SK-N-SH (cell line): ENCODE measurements at places on chromosomes 3 and 15.

DNA sequence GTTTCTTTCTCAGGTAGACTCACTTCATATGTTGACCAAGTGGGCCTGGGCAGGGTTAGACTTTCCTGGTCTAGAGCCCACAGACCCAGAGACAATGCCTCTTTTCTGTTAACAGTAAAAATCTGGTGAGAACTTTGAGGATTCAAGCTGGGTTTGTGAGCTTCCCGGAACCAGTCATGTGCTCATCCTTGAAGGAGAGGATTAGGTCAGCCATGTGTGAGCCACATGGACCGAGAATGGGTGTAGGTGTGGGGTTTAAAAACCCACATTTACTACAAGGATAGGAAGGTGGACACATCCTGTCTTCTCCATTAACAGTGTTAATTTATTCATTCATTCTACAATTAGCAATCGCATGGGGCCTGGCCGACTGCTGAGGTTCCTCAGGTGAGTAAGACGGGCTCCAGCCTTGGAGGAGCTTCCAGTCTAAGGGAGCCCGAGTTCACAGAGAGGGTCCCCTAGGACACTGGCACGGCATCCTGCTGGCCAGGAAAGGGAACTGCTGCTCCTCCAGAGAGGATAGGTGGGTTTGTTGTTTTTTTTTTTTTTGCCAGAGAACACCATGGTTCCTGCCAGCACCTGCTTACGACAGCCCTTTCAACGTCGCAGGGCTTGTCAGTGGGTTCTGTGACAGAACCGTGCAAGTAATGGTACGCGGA is 69.0 kb downstream of the SQOR start:
- no peak for DNase-seq

DNA sequence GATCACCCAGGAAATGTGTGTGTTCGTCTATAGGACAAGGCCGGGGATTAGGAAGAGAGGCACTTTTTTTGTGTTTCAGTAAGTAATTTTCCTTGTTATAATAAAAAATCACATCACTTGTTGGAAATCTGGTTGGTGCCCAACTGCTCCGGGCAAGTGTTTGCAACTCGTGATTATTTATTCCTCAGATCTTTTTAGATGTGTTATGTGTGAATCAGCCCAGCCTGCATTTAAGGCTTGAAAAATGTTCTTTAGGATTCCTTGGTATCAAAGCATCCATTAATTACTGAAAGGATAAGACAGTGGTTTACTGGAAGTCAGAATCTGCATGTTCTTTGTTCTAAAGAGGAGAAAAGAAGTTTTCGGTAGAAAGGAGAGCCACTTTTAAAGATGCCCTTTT is 345.6 kb downstream of the FEZF2 start:
- no peak for DNase-seq

DNA sequence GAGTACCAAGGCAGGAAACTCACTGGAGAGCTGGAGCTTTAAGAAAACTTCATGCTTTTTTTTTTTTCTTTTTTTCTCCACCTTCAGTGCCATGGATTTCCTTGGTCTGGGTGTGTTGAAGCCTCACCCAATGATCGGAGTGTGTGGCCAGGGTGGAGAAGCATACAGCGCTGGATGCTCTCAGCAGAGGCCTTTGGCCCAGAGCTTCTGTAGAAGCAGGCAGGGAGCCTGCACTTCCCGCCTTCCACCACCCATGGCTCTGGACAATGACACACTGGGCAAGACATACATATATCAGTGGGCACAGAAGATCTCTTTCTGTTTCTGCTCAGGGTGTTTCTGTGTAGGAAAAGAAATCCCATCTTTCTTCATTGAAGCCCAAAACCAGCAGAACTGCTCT is 55.8 kb upstream of the ACAD9 start:
- no peak for DNase-seq

- DNase-seq = no peak
These were observed 42.9 kb downstream of the PML start for GRCh38 chr15:74037171-74038117.

GRCh38 chr15:25565470-25566264 is 126.8 kb upstream of the UBE3A start:
- no peak for DNase-seq

- DNase-seq = no peak
These were observed 30.5 kb upstream of the LYZL4 start for GRCh38 chr3:42440924-42441323.

- DNase-seq = no peak
These were observed at the start of gene TIGIT for GRCh38 chr3:114293838-114294535. Gene TIGIT (plus strand): TSS chr3:114294028. CDS start chr3:114294062, 34 bp downstream.

DNA sequence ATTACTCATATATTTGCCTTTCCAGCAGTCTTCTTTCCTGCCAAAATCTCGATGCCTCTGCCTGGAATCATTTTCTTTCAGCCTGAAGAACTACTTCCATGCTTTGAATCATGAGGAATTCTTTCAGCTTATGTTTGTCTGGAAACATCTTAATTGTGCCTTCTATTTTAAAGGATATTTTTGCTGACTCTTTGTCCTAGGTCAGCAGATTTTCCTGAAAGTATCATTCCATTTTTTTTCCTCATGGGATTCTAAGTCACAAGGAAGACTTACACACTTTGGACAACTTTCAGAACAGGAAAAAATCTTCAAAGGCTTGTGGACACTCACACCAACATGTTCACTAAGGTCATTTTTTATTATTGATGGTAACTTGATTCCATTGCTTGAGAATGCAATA is 10.1 kb downstream of the PRR23E start:
- no peak for DNase-seq

DNA sequence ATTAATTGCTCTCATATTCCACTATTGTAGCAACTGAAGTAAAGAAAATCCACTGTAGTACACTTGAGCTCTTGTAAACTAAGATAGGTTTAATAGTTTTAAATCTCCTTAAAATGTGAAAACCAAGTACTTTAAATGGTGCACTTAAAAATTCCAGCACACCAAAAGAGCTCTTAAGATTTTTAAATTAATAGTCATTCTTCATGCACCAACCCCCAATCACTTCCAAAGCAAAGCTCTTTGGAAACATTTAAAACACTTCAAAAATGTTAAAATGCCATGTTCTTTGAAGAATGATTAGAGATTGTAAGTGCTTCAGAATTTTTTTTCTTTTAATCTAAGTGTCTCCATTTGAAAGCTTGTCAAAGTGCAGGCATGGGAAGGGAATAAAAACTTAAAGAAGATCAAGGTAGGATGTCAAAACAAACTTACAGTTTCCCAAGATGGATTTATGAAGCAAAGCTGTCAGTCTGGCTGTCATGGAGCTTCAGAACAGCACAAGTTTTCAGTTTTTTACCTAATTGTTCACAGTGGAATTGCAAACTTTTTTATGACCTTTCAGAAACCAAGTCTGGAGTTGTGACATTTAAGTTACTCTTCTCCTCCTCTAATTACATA is 84.3 kb downstream of the ARPP21 start:
- DNase-seq = no peak

- DNase-seq = no peak
These were observed 6.6 kb downstream of the EHD4 start for GRCh38 chr15:41965441-41966413.

- peak; percentile 88 for DNase-seq
These were observed 15.4 kb upstream of the BFSP2 start for GRCh38 chr3:133384331-133385027.

- no peak for DNase-seq
These were observed 316.2 kb upstream of the THRB start for GRCh38 chr3:24810881-24811280.

GRCh38 chr3:11375333-11376088 is 103.3 kb downstream of the ATG7 start:
- no peak for DNase-seq

- no peak for DNase-seq
These were observed 104.5 kb downstream of the MESD start for GRCh38 chr15:80885016-80885579.

GRCh38 chr15:79610021-79610420 is 177.9 kb downstream of the MINAR1 start:
- no peak for DNase-seq

DNA sequence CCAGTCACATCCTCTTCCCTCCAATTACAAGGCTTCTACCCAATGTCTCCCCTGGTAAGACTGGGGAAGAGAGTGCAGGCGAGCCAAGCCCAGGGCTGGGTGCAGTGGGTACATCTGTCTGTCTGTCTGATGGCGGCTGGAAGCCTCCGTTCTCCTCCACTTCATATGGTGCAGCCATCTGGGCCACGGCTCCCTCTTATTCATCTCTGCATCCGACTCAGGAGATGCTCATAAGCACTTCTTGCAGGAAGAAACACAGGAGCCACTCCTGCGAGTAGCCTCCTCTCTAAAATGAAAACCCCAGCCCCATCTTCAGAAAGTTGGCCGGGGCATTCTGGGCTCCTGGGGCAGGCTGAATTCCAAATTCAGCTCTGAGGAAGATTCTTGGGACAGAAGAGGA is 67.5 kb upstream of the SLC6A6 start:
- no peak for DNase-seq

DNA sequence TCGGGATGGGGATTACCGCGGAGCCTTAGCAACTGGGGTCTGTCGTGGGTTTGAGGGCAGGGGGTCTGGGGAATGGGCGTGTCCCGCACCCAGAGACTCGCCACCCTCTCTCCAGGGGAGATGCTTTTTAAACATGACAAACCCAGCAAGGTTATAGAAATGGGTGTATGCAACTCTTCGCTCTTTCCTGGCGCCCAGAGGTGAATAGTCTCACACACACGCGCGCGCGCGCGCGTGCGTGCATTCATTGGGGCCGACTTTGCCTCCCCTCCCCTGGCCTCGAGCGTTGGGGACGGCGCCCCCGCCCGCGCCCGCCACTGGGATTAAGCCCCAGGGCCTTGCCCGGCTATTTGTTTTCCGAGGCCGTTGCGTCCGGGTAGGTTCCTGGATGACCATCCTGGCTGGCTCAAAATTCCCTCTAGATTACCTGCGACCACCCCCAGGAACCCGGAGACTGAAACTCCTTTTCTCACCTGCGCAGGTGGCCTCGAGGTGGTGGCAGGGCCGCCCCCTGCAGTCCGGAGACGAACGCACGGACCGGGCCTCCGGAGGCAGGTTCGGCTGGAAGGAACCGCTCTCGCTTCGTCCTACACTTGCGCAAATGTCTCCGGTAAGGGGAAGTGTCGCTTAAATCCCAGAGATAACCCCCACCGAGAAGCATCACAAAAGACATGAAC is 777 bp downstream of the GPR160 start:
- no peak for DNase-seq

DNA sequence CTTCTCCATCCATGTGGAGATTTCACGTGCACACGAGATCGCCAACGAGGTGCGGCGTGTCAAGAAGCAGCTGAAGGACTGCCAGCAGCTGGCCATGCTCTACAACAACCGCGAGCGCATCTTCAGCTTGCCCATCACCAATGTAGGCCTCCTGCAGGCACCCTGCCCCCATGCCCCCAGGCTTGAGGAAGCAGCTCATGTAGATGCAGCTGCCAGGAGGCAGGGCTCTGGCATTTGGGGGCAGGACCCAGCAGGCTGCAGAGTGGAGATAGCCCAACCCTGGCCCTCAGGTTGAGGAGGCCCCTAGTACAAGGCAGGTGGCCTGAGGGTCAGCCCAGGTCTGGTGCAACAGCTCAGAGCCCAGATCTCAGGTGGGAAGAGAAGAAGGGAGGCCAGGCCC is 36.4 kb downstream of the DNAH1 start:
- no peak for DNase-seq

DNA sequence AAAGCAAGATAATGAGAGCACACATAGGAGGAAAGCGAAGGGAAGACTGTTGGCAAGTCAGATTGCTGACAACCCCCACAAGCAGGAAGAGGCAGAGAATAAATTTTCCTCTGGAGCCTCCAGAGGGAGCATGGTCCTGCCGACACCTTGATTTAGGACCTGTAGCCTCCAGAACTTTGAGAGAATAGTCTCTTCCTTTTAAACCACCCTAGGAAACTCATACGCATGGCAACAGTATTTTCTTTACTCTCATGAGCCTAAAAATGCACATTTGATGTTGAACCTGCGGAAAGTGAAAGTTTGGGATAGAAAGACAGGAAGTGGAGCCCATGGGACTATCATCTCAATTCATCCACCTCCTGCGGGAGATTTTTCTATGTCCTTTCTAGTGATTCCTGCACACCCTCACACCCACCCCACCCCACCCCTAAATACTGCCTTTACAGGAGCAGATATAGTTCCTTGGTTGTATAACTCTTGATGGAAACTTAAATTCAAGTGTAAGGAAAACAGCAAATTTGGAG is 116.7 kb upstream of the LPP start:
- DNase-seq = no peak

- DNase-seq = no peak
These were observed 255.3 kb upstream of the ZPLD1 start for GRCh38 chr3:102179326-102180177.

DNA sequence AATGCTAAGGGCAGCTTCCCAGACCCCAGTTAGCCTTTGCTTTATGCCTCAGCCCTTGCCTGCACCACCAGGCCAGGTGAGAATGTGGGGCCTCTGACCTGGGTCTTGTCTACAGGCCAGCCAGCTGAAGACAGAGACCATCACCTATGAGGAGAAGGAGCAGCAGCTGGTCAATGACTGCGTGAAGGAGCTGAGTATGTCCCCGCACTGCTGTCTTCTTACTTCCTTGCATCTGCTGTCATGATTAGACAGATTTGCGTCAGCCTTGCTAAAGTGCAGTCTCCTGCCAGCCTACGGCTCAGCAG is 74.6 kb downstream of the CCK start:
- no peak for DNase-seq

DNA sequence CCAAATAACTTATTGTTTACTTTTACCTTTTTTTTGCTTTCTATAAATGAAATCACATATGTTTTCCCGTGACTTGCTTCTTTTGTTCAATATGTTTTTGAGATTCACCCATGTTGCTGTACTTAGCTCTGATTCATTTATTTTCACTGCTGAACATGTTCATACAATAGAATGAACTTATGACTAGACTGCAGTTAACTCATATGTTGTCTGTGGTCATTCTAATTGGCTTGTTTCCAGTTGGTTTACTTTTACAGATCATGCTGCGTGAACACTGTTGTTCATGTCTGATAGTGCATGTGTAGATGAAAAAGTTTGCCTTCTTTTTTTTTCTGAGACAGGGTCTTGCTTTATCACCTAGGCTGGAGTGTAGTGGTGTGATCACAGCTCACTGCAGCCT is 31.6 kb upstream of the SV2B start:
- no peak for DNase-seq

GRCh38 chr3:64344721-64345207 is 119.5 kb upstream of the PRICKLE2 start:
- no peak for DNase-seq
